ENCODE measurements at places on chromosomes 2 and 18.

- DNase-seq, result peak; percentile 7
Observed at GRCh38 chr2:175203621-175204496, 22.3 kb upstream of the ATP5MC3 start.

GRCh38 chr2:206092297-206092696, 6.3 kb upstream of the INO80D start:
- DNase-seq, result no peak

DNA sequence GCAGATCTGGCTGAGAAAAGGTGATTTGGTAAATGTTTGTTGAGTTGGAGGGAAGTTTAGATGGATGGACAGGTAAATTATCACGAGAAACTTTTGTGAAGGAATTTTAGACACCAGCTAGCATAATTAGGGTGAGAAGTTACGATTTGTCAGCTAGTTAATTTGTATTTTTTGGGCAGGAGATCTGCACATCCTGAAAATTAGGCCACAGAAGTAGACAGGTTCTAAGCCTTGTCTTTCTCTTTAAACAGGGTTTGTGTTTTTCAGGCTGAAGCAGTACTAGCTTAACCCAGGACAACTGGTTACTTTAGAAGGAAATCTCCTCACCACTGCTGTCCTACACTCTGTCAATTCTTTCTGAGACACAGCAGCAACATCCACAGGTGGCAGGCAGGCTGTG, 49.1 kb downstream of the DDX1 start:
- no peak for DNase-seq

DNA sequence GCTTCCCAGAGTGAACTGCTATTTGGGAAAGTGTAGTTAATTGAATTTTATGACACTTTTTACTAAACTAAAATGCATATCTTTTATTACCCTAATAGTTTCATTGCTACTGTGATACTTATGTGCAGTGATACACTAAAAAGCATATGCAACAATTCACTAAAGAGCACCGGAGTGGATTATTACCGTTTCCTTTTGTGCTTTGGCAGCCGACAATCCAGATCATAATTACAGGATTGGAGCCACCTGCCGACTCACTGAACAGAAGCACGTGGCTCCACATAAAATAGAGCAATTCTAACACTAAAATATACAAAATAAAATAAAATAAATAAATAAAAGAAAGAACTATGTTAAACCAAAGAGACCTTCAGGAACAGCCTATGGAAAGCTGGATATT, 583.4 kb downstream of the NRXN1 start:
- DNase-seq, result no peak

- DNase-seq, result no peak
Observed at GRCh38 chr18:29616867-29617266, 1425.7 kb downstream of the DSC3 start.

DNA sequence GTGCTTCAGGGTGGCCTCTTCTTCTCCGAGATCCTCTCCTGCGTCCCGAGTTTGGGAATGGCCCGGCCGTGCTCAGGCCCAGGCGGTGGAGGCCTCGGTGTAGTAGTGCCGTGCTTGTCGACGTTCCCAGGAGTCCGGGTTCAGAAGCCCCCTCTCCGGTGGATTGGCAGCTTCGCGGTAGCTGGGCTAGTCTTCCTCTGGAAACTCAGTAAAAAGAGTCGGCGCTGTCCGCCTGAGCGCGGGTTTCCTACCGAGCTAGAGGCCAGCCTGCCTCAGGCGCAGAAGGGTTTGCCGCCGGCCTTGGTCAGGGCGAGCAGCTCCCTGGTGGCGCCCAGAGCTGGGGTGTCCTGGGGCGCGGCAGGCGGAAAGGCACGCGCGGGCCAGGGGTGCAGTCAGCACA, 3.2 kb downstream of the RALBP1 start:
- DNase-seq, result no peak

DNA sequence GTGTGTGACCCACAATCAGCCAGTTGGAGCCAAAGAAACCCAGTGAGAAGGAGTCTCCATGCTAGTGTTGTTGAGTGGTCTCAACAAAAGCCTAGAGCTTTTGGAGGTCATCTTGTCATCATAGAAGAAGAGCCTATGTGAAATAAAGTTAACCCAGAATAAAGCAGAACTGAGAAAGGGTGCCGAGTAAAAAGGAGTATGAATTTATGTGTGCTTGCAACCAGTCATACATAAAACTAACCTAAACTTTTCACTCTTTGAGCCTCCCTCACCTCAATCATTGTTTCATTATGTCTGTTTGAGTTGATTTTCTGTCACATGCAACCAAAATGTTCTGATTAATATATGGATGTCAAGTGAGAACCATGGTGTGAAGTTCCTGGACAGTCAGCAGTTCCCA, 599.3 kb upstream of the ZEB2 start:
- no peak for DNase-seq

DNA sequence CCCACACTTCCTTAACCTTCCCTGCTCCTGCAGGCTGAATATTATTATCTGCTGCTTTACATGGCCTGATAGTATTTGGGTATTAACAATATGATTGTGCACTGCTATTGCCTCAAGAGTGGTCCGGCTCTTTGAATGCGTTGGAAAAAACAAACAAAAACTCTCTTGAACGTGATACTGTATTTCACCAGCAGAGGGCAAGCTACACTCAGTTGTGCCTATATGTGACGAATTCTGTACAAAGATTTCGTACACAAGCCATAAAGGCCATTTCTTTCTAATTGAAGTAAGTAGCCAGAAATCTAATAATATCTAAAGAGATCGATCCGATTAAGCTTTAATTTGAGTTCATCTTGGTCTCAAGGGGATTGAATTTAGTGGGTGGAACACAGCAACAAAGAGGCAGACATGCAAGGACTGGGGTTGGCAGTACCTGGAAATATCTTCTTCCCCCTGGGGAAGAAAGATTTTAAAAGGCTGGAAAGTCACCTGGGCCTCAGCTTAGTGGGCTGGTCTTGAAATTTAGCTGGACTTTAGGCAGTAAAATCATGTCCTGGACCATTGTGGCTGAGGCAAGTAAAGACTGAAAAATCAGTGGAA, 49.3 kb upstream of the RAB6D start:
- DNase-seq, result peak; percentile 10

- no peak for DNase-seq
Observed at GRCh38 chr18:506264-506663, 5.8 kb upstream of the COLEC12 start.

DNA sequence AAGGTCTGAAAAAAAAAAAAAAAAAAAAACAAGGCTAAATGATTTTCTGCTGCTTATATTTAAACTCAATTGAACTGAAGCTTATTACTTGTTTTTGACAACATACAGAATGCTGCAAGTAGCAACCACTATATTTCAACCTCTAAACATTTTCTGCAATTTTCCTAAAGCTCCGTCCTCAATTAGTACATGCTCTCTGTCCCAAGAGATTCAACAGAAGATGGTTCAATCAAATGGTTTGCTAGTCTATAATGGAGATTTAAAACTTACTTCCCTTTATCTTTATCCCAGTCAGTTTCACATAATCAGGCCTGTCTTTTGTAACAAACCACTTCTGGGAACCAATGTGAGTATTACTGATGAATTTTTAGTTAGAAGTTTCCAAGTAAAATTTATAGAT, 485.1 kb upstream of the CDH7 start:
- DNase-seq, result no peak

- DNase-seq, result no peak
Observed at GRCh38 chr2:215338883-215339679, 27.2 kb downstream of the ATIC start.

- peak; percentile 20 for DNase-seq
Observed at GRCh38 chr2:44715671-44716081, 225.8 kb upstream of the SIX3 start.

- no peak for DNase-seq
Observed at GRCh38 chr2:48901416-48901815, 145.9 kb upstream of the LHCGR start.
